Ovary (tissue), 10 donors: ENCODE measurements at places on chromosomes 5 and 9. TPM values are rescaled to one million over a fixed set of nuclear protein-coding genes. Genes with fewer than 3 reads are reported as not detected.
A peak's percentile ranks its signal among the peaks of the same experiment; 100 is the strongest.

The PFDN1 gene
- 27.4 TPM for total RNA-seq

The LSM11 gene
- 4.6 TPM for total RNA-seq

The IDNK gene
- 6.8 TPM for total RNA-seq

The SH3TC2 gene
- 0.59 TPM for total RNA-seq

The ZNF300 gene
- total RNA-seq = 7.1 TPM

The ITGA1 gene
- 14.7 TPM for total RNA-seq

The SIMC1 gene
- total RNA-seq = 114 TPM

- DNase-seq = no peak
Measured at GRCh38 chr5:171342362-171343111, 33.5 kb downstream of the TLX3 start.

- peak; percentile 45 for DNase-seq
Measured at GRCh38 chr9:18437315-18438201, 36.4 kb upstream of the ADAMTSL1 start.

GRCh38 chr9:85055506-85056202 is 386.1 kb downstream of the NTRK2 start:
- no peak for DNase-seq

- peak; percentile 42 for DNase-seq
Measured at GRCh38 chr9:134215699-134216448, 51.5 kb upstream of the RNU6ATAC start.

GRCh38 chr9:37329576-37329975 is 92.9 kb upstream of the GRHPR start:
- no peak for DNase-seq

DNA sequence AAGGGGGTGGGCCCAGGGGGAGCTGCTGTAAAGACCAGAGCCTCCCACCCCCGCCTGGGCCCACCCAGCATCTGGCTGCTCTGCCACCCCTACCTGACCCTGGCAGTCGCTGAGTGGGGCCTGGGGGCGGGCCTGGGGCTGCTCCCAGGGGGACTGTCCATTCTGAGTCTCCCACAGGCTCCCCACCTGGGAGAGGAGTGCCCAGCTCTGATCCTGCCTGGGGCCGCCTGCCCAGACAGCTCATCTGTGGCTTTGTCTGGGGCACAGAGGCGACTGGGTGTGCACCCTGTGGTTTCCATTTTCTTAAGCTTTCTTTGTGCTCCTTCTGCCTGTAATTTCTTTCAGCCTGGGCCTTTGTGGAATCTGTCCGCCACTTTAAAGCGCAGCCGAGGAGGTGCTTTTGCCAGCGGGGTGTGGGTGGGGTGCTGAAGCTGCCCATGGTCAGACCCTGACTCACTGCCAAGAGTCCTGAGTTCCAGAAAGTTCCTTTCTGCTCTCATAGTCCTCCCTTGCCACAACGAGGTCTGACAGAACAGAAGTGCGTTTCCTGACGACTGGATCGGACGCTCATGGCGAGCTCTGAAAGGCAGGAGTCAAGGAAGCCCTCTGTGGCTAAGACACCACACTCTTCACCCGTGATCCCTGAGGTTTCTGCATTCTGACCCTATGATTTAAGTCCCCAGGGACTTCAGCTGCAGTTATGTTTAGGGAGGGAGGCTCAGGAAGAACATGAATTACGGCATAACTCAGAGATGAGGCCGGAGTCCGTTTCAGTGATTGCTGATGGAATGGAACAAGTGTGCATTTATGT is 225.0 kb downstream of the FANCC start:
- DNase-seq = no peak

DNA sequence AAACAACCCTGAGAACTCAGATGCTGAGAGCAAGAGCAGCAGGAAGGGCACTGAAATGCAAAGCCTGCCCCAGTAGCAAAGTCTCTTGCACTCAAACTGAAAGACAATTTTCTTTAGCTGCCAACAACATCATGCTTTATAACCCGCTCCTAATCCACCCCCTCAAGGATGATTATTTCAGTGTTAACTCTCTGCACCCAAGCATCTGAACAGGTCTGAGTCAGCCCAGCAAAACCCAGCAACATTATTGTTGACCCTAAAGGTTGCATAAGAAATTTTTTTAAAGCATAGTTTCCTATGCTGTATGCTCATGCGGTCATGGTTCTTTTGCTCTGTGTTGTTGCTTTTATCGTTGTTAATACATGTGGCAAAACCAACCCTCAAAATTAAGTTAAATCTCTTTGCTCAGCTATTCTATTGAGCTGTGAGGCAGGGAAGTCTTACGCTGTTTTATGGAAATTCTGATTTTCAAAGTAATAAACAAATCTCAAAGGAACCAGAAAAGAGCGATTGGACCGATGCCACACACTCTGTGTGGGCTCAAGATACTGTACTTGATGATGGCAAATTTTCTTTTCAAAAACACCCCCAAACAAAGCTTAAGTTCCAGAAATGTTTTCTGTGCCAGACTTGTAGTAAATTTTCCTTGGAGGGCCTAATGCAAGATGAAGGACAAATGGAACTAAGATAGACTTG is 440.6 kb upstream of the MPDZ start:
- no peak for DNase-seq

GRCh38 chr5:39186722-39187539 is 32.4 kb downstream of the FYB1 start:
- no peak for DNase-seq

DNA sequence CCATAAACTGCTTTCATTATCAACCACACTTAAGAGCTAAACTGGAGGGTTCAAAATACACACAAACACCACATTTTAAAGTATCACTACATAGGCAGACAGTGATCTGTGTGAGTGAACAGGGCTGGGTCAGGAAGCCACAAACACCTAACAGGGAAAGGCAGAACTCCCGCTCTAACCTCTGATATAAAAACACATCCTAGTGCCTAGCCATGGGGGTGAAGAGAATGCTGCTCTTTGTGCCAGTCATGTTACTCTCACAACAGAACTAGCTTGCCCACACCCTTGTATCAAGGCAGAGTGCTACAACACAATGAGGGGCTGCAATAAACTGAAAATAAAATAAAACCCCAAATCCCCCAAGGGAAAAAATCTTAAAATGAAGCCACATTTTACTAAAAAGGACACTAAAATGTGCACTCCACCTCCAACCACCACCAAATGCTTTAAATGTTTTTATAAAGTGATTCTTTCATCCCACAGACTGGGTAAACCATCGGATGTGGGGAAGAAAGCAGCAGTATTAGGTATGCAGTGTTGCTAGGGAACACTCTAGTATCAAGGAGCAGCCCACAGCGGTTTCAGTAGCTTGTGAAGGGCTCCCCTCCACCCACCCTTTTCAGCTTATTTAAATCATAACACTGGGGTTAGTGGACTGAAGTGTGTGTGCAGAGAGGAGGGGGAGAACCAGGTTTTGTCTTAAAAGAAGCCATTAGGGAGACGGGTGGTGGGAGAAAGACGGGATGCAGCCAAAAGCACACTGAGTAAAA is 64.5 kb downstream of the TMEM161B start:
- no peak for DNase-seq

- DNase-seq = no peak
Measured at GRCh38 chr9:6671416-6671815, 25.9 kb upstream of the GLDC start.

DNA sequence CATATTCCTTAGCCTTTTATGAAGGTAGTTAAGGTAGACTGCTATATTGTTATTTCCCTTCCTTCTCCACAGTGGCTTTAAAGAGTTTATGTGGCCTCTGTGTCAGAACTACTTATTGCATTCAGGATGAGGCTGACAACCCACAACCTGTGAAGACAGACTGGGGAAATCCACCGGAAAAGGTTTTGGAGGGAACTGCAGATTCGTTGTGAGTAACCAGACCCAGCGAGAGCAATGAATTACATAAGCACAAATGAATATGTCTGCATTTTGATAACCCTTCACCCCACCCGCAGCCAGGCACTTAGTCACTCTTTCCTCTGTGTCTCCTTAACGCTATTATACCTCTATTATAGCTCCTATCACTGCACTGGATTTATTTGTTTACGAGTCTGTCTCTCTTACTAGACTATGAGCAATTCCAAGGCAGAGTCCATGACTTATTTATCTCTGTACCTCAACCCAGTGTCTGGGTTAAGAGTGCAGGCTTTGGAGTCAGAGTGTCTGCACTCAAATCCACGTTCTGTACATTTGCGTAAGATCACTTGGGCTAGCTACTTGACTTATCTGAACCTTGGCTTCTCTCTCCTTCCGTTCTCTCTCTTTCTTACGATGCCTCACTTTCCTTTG is 19.2 kb downstream of the KCTD16 start:
- DNase-seq = no peak

DNA sequence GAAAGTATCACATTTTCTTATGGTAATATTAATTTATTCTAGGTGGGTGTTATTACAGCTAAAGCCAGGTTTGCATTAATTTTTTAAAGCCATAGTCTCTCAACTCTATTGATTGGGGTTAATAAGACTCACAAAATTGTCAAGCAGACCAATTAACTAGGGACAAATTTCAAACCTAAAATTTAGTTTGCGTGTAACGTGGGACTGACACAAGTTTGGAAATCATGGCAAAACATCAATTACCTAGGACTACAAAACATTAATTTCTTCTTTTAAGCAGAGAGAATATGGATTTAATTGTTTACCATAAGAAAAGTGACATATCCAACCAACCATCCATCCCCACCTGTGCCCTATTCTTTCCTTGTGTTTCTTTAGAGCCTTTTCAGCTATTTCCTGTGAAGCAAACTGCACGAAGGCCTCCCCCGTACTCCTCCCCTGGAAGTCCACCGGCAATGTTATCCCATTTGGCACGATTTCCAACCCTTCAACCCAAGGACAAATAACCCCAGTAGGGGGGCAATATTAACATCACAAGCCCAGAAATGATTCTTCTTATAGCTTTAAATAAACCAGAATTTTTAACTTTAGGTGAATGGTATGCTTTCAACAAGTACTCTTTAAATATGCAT is 4.4 kb downstream of the HNRNPH1 start:
- no peak for DNase-seq

- DNase-seq = no peak
Measured at GRCh38 chr5:114839360-114839759, 330.3 kb downstream of the TRIM36 start.
